Caki2 (cell line): ENCODE measurements at places on chromosomes 4 and X.
A peak's percentile ranks its signal among the peaks of the same experiment; 100 is the strongest.

GRCh38 chr4:74327762-74328161 is 19.5 kb downstream of the EPGN start:
- DNase-seq, result no peak

- DNase-seq, result peak; percentile 3
These were observed 132.6 kb downstream of the GLUD2 start for GRCh38 chrX:121179972-121180371.

DNA sequence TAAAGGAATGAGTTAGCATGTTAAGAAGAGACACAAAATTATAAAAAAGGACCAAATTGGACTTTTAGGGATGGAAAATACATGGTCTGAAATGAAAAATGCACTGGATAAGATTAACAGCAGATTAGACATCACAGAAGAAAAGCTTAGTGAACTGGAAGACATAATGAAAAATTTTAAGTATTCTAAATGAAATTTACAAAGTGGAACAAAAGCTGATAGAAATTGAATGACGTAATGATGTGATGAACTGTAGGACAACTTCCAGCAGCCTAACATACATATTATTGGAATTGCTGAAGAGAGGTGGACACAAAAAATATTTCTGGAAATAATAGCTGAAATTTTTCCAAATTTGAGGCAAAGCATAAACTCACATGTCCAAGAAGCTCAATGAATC is 39.6 kb upstream of the GPR173 start:
- DNase-seq, result no peak

- DNase-seq, result no peak
These were observed 74.8 kb upstream of the GPRIN3 start for GRCh38 chr4:89382439-89382838.

DNA sequence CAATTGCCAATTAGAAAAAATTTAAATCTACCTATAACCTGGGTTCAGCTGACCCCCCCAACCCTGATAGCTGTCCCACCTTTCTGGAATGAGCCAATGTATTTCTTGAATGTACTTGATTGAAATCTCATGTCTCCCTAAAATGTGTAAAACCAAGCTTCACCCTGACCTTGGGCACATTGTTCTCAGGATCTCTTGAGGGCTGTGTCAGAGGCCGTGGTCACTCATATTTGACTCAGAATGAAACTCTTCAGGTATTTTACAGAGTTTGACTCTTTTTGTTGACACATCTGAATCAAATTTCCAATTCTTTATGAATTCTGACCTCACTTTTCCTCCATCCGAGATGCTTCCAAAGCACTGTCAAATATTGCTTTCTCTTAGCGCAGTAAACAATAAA is 115.3 kb upstream of the BEND4 start:
- no peak for DNase-seq
